ENCODE measurements at places on chromosomes 2 and 18.

DNA sequence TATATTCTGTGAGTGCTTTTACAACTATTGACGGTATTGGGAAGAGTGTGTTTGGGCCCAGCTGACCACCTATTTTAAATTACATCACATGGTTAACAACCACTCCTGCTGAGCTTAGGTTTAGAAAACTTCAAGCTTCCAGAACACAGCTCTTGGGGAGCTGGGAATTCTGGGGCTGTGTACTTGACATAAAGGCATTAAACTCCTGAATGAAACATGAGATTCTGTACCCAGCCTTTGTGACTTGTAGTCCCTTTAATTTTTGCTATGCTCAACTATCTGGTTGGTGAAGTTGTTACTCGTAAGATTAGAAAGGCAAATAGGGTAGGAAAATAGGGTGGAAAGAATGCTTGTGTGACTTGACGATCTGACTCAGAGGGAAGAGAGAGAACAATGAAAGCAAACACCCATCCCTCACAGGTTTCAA, 66.9 kb downstream of the LTBP1 start:
- no peak for DNase-seq

DNA sequence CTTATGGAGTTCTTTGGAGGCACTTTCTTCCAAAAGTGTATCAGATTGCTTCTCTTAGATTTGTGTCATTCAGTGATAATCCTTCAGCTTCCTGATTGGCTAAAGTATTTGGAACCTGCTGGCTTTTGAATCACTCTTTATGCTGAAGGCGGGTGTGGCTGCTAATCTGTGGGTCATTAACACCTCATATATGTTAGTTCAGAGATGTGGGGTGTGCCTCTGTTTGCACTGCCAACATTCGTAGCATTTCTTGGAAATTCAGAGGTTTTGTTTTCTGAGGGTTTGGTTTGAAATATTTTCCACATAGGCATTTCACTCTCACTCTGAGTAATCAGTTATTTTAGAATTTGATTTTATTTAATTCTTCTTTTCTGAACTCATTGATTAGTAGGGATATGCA, 1604.4 kb upstream of the ACVR2A start:
- DNase-seq, result no peak

- DNase-seq, result no peak
Measured at GRCh38 chr2:71684226-71685072, 231.1 kb downstream of the DYSF start.

GRCh38 chr18:35750929-35751328, 169.4 kb downstream of the GALNT1 start:
- DNase-seq, result no peak

DNA sequence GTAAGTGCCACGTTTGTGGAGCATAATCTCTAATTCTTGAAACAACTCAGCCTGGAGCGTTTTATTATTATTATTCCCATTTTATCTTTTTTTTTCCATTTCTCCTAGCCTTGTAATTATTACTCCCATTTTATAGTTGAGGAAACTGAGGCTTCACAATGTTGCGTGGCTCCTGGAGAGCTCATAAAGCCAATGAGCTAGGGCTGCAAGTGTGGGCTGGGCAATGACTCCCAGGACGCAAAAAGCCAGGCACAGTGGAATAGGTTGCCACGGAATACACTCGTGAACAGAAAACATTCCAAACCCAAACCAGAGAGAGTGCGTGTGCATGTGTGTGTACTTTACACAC, 13.5 kb upstream of the KLF11 start:
- no peak for DNase-seq

- DNase-seq, result no peak
Measured at GRCh38 chr2:18062892-18063291, 184.4 kb downstream of the KCNS3 start.

- peak; percentile 65 for DNase-seq
Measured at GRCh38 chr2:8514796-8515758, 166.8 kb upstream of the ID2 start.

DNA sequence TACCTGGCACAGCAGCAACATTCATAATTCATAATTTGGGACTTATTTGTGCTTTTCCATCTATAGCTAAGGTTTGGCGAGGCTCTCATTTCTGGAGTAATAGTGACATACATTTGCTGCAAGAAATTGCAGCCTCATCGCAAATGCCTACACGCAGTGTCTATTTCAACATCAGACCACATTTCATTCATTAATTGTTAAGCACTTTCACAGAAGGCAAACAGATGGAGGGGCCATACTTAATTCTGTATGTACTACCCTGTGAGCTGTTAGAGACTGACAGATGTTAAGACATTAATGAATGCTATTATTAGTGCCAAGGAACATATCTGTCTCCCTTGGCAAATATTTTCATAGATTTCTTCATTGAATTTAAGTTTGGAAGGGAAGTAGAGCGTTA, 125.7 kb downstream of the UXS1 start:
- DNase-seq, result no peak

GRCh38 chr2:5942204-5942603, 250.0 kb downstream of the SOX11 start:
- no peak for DNase-seq

DNA sequence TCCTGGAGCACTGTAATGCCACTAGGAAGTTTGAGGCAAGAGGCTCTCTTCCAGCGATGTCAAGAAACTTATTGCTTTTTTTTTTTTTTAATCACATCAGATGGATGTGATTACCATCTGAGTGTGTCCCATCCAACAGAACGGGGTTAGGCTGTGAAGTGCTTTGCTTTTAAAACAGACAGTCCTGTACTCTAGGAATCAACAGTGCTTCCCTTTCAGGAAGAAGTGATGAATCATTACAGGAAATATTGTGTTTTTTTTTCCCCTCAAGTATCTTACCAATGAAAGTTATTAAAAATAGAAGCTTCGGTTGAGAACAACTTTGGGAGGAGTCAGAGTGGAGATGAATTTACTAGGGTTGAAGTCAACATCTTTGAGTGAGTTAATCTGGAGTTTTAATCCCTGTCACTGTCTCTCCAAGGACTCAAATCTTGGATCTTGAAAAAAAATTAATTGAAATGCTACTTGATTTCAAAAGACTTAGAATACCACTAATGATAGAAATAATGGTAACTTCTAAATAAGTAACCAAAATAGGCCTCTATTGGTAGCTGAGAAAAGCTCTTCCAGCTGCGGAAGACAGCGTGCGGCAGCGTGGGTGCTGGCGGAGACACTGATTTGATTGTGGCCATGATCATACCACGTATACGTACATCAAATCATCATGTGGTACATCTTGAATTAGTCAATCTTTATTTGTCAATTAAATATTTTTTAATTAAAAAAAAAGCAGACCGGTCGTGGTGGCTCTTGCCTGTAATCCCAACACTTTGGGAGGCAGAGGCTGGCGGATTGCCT, 45.5 kb downstream of the GATA6 start:
- DNase-seq, result no peak

GRCh38 chr2:44680983-44681531, 260.4 kb upstream of the SIX3 start:
- no peak for DNase-seq

DNA sequence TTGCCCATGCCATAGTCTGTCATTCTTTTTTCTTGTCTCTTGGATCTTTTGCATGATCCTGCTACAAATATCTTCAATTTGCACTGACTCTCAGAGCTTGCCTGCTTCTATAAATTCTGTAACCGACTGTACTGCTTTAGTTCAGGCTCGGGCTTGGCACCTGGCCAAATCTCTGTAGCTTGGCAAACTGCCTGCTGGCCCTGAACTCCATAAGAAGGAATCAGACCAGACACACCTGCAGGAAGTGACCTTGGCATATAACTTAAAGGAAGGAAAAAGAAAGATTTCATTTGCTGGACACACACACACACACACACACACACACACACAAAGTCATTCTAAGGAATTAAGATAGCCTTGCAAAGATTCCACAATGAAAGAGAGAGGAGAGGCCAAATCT, 291.2 kb upstream of the DDX18 start:
- no peak for DNase-seq

DNA sequence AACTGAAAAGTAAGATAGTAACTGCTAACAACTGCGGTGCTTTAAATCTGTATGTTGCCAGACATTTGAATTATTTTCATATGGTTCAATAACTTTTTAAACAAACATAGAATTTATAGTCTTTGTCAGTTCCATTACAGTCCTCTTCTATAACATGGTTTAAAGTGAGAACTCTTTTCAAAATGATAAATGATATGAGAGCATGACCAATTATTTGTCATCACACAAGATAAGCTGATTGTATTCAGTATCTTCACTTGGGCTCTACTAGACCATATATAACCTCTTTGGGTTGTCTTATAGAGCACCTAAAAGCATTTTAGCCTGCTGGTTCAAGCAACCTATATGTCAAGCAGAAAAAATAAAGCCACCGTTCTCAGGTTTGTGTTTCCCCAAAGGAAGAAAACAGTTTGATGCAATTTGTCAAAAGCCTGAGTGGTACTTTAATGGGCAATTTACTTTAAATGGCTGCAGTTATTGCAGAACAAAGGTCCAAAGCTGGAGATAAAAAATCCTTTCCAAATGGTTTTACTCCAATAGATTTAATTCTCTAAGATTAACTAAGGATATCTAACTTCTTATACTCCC, 298.4 kb downstream of the FSIP2 start:
- no peak for DNase-seq

- DNase-seq, result no peak
Measured at GRCh38 chr2:5741242-5741641, 49.1 kb downstream of the SOX11 start.

DNA sequence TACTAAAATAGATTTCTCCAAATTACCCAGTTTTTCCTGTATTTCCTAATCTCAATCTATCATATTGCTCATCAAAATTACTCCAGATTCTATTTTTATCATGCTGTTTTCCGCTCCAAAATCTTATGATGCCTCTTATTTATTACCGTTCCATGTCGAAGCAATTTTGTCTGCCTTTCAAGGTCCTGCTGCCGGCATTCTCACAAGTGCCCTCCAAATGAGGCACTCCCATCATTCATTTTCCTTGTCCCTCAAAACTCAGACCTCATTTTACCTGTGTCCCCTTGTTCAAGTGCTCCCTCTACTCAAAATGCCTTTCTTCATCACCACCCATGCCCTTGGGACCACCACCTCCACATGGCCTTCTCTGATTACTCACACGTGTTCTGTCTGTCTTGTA, 13.1 kb downstream of the NEB start:
- DNase-seq, result no peak

GRCh38 chr2:30780776-30781330, 26.4 kb downstream of the CAPN13 start:
- no peak for DNase-seq

DNA sequence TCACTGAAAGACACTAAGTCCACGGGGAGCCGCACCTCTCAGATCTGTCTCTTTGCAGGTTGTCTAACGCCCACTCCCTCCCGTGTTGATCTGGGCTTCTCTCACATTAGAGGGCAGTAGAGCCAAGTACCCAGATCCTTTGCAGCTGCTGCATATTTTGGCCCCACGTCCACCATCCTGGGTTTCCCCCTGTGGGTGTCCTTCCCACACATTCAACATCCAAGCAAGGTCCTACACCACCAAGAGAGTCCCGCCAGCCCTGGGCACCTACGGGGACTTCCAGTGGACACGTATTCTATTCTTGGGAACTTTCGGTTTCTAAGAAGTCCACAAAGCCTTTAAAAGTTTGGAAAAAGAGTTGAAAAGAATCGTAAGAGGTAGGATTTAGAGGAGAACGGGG, 116.6 kb downstream of the ATL2 start:
- no peak for DNase-seq

- DNase-seq, result no peak
Measured at GRCh38 chr2:204551512-204551863, 6.2 kb downstream of the PARD3B start.

DNA sequence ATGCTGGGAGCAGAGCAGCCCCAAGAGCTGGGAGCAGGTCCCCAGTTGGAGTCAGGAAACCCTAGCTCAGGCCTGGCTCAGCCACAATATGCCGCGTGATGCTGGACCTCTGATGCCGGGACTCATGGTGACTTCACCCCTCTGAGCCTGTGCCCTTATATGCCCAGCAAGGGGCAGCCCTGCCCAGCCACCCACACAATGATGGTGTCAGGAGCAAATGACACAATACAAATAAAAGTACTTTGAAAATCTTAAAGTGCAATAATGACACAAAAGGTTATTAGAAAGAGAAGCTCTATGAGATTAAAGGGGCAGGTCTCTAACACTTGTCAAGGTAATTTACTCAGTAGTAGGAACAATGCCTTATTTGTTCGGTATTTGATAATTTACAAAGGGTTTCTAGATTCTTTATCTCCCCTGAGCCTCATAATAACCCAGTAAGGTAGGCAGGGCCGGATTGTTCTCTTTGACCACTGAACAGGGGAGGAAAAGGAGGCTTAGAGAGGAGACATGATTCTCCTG, 18.3 kb upstream of the KIF3C start:
- DNase-seq, result no peak

DNA sequence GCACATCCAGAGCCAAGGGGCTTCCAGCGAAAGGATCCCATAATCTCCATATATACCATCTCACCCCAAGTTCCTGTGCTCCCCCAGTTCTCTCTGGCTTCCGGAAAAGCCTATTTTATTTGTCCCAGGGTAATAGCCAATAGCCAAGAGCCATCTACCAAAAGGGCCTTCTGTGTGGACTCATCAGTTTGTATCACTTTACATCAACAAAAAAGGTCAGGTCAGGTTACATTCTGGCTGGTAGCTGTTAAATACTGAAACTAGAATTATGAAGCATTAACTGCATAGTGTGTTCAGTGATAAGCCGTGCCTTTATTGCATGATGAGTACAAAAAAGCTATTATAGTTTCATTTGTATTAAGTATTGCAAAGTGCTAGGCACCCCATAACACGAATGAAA, 223.7 kb downstream of the IRS1 start:
- DNase-seq, result no peak

GRCh38 chr2:219245899-219246230, 586 bp downstream of the STK16 start:
- DNase-seq, result no peak

DNA sequence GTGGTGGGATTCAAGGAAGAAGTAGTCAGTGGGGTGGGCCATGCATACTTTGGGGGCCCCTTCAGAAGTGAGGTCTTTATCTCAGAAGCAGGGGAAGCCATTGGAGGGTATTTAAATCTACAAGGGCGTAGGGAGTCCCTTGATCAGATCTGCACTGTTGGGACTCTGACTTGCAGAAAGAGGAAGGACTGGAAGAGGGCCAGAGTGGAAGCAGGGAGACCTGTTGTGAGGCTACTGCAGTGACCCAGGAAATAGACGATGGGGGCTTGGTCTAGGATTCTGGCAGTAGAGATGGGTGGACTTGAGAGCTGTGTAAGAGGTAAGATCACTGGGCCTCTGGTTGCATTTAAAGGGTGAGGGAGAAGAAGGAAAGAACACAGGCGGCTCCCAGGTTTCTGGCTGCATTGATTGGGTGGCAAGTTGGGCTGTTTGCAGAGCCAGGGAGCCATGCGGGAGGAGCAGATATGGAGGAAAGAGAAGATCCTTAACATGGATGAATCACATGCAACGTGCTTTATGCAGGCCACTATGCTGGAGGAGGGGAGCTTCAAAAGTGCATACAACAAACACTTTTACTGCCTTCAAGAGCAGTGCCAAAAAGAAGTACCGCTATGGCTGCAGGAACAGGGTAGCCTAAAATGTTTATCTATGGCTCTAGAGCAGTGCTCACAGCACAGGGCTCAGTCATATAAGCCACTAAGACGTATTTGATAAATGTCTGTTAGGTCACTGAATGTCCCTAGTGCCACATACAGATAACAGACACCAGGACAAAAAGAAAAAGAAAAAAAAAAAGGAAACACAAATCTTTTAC, 2.3 kb downstream of the SFXN5 start:
- no peak for DNase-seq
